Uterus (tissue), 4 donors: ENCODE measurements at places on chromosomes 12 and 14. TPM values are rescaled to one million over a fixed set of nuclear protein-coding genes. Genes with fewer than 3 reads are reported as not detected.

- H3K4me1 ChIP-seq: no peaks in the 10 kb centered on the region
- no peaks in the 10 kb centered on the region for H3K36me3 ChIP-seq
- no peaks in the 10 kb centered on the region for H3K27me3 ChIP-seq
- no peak overlapping the region for H3K27ac ChIP-seq
Measured at GRCh38 chr12:55612646-55613045, 24.0 kb upstream of the OR10P1 start.

DNA sequence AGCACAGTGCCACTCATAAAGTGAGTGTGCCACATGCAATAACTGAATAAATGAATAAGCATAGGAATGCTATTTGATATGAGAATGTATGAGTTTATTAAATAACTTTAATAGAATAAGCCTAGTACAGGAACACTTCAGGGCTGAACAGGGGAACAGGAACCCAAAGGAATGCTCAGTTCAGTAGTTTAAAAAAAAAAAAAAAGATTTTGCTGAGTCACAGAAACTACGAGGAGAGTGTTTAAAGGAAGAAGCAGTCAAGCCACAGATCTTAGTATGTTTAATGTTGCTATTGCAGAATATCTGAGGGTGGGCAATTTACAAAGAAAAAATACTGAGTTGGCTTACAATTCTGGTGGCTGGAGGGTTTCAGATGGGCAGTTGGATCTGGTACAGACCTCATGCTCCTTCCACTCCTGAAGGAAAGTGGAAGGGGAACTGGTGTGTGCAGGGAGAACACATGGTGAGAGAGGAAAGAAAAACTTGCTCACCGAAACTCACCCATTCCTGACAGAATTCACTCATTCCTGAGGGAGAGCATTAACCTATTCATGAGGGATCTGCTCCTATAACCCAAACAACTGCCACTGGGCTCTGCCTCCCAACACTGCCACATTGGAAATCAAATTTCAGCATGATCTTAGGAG, 880.3 kb upstream of the MGAT4C start:
- no peak overlapping the region for H3K4me3 ChIP-seq
- H3K36me3 ChIP-seq: no peaks in the 10 kb centered on the region
- no peak for DNase-seq
- no peak overlapping the region for H3K27ac ChIP-seq
- H3K4me1 ChIP-seq: no peaks in the 10 kb centered on the region

BICDL1 gene
- total RNA-seq: not detected

DNA sequence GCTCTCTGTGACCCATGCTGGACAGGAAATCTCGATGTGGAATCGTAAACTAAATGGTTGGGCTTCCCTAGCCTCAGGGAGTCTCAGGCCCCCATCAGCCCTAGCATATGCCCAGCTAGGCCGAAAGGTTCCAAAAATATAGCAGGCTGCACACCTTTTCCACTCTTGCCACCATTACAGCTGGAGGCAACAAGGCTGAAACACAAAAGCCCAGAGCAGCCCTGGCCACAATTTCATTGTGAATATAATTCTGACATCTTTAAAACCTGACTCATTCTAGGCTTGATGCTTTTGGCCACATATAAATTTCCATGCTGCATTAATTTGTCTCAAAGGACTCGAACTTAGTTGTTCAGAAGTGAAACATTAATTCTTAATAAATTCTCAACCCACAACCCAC, 382.2 kb downstream of the GRIN2B start:
- H3K4me1 ChIP-seq: no peaks in the 10 kb centered on the region
- H3K36me3 ChIP-seq: no peaks in the 10 kb centered on the region
- no peak for DNase-seq
- no peak overlapping the region for H3K27ac ChIP-seq
- no peak overlapping the region for H3K4me3 ChIP-seq

CD69 gene
- 10.2 TPM for total RNA-seq

- peak overlapping the region; percentile 39 for H3K4me3 ChIP-seq
- no peaks in the 10 kb centered on the region for H3K36me3 ChIP-seq
- H3K27me3 ChIP-seq: no peaks in the 10 kb centered on the region
- H3K4me1 ChIP-seq: peaks cover 5% of the 10 kb centered on the region
Measured at GRCh38 chr14:68843471-68844209, 50.8 kb upstream of the ZFP36L1 start.
